GM13977 (cell line): ENCODE measurements at places on chromosomes 4 and X.
A peak's percentile ranks its signal among the peaks of the same experiment; 100 is the strongest.

DNA sequence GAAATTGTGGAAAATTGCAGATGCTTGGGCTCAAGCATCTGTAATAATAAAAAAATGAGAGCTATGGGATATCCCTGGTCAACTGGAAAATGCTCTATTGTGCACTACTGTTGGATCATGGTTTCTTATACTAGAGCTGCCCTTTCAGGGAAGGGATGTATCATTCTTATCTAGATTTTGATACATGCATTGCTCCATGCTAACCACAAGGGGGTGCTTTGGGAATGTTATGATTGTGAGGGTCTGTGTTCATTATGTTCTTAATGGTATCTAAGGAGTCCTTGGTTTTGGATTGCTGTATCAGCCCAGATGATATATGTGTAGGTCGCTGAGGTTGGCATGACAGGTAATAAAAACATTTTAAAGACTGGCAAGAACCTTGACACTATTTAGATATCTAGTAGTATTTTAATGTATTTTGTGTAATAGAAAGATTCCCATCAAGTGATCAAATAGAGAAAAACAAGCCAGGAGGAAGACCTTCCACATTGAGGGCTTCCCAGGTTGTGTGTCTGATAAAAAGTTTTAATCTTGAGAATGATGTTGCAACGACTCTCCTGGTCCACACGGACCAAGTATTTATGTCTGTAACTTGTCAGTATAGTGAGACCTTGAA, 49.2 kb upstream of the TLR2 start:
- DNase-seq = no peak

DNA sequence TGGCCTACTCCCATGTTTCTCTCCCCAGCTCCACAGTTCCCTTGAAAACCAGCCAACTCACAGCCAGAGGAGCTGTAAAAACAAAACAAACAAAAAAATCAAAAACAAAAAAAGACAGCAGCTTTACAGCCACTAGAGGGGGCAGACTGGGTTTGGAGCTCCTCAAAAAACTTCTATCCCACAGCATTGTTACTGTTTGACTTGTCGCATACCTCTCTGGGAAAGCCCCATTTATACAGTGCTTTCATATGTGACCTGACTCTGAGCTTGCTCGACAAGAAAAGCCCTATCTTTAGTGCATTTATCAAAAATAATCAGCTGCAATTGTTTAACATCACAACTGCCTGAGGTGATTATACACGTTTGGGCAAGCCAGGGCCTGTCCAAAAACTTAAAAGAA, 21.6 kb downstream of the TSPAN6 start:
- no peak for DNase-seq

DNA sequence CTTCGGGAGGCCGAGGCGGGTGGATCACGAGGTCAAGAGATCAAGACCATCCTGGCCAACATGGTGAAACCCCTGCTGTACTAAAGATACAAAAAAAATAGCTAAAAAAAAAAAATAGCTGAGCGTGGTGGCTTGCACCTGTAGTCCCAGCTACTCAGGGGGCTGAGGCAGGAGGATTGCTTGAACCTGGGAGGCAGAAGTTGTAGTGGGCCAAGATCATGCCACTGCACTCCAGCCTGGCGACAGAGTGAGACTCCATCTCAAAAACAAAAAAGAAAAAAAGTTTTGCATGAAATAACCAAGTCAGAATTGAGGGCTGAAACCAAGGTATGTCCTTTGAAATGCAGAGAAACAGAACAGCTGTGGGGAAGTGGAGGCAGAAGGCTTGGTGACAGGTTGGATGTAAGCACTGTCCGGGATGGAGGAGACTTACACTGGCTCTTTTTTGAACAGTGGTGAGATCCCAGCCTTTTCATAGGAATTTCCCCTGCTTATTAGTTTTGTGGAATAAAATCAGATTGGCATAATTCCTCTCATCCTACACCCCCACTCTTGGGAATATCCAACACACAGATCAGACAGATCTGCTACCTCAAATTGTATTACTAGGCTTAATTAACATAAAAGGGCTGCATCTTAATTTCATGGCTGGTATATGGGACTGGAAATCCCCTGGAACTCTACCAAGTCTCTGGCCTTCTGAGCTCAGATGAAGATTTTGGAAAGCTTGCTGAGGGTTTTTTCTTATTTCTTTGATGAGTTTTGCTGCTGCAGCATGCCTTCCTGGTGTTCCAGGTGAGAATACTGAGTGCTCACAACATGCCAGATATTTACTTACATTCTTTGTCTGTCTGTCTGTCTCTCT, 18.8 kb upstream of the C4orf36 start:
- DNase-seq = no peak

- DNase-seq = peak; percentile 6
These were observed 328.5 kb upstream of the FGF16 start for GRCh38 chrX:77118686-77119085.

GRCh38 chr4:143728166-143728565, 27.7 kb upstream of the FREM3 start:
- DNase-seq = no peak

- no peak for DNase-seq
These were observed 432.8 kb upstream of the LCORL start for GRCh38 chr4:18454349-18454748.

GRCh38 chr4:13236485-13236884, 247.7 kb downstream of the RAB28 start:
- DNase-seq = no peak
